Immature natural killer cell (primary cell): ENCODE measurements at places on chromosomes 1 and 21.

DNA sequence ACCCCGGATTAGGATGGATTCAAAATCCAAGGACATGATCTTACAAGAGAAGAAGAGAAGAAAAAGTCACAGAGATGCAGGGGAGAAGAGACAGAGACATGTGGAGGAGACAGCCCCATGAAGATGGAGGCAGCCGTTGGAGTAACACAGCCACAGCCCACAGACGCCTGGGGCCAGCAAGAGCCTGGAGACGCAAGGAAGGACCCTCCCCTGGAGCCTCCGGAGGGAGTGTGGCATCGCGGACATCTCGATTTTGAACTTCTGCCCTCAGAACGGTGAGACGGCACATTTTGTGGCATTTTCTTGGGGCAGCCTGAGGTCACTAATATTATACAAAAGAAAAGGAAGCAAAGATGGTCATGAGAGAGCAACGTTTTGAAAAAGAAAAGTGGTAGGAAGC lies 28.8 kb downstream of the ABCG1 start:
- DNase-seq = no peak

DNA sequence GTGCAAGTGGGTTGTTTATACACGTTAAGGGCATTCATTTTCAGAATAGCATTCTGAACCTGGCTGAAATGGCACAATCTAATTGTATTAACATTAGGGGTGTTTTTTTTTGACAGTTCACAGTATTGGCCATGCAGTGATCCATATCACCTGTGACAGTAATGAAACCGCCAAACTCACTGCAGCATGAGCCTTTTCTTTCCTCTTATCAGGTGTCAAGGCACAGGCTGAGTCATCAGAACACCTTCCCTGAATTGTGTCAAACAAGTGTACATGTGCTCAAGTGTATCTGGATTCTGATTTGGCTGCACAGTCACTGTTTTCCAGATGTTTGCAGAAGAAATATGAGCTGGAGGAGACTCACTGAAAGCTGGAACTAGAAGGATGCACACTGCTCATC lies 47.7 kb upstream of the C8B start:
- DNase-seq = no peak

GRCh38 chr1:227390525-227390924 lies 72.2 kb upstream of the CDC42BPA start:
- DNase-seq = no peak

DNA sequence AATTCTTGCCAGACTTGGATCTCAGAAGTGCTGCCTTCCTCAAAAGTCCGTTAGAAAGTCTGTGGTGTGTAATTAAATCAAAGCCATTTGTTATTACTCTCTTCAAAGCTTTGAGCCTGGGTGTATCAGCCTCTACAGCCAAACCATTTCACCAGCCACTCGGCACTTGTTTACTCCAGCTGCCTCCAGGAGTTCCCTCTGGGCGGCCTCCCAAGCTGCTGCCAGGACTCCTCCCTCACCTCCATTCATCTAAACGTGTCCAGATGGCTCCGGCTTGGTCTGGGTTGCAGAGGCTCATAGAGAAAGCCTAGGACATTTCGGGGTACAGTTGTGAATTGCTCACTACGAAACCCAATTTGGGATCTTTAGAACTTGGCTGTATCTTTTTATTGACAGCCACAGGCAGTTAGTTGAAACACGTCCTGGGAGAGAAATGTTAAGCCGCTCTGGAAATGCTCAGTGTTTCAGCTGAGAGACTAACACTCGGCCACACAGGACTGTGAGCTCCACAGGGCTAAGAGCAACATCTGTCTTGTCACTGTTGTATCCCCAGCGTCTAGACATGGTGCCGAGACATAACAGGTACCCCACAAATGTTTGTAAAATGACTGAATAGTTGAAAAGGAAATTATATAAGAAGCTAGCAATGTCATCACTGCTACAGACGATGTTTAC lies 116.9 kb upstream of the NGF start:
- no peak for DNase-seq

DNA sequence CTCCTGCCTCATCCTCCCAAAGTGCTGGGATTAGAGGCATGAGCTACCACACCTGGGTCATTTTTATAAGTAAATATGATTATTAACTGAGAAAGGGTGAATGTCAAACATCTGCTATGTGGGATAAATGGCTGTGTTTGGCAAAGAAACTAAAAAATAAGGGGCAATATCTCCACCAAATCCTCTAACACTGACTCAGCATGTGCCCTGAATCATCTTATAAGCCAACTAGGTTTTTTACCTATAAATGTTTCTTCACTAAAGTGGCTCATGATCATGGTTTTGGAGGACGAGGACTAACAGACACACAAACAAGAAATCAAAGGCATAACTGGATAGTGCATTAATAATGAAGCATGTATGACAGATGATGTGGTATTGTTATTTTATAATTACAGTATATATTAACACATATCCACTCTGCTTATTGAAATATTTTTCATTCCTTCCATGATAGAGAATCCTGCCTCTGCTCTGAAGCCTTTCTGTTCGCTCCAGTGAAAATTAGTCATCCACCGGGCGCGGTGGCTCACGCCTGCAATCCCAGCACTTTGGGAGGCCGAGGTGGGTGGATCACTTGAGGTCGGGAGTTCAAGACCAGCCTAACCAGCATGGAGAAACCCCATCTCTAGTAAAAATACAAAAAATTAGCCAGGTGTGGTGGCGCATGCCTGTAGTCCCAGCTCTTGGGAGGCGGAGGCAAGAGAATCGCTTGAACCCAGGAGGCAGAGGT lies 11.7 kb upstream of the ARHGAP29 start:
- DNase-seq = no peak

GRCh38 chr1:238998577-238998976 lies 387.8 kb upstream of the CHRM3 start:
- no peak for DNase-seq

- no peak for DNase-seq
Measured at GRCh38 chr1:109322974-109323373, 16.2 kb upstream of the MYBPHL start.

GRCh38 chr1:209580577-209580976 lies 2.9 kb upstream of the CAMK1G start:
- DNase-seq = no peak

DNA sequence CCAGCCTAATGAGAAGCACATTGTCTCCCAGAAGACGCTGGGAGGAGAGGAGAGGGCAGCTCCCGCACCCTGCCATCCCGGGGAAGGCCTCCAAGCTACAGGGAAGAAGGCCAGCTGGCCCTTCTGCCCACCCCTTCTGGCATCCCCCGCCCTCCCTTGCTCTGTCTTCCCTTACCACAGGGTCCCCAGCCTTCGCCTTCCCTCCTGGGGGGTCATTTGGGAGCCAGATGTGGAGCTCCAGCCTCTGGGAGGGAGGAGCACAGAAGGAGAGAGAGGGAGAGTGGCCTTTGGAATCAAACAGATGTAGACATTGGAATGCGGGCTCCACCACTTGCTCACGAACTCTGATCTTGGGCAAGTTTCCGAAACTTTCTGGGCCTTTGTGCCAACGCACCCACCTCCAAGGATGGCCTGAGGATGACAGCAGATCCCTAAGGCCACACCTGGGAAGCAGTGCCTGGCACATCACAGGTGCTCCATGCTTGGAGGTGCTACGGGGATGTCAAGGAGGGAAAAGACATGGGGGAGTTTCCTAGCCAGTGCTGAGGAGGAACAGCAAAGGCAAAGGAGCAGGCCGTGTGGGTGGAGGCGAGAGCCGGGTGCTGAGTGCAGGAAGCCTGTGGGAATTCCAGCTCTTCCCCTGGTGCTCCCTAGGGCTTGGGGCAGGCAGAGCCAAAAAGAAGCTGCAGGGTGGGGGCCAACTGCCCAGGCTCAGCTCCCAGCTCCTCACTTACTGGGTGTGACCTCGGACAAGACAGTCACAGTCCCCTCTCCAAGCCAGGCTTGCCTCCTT lies 23.1 kb upstream of the RSPO1 start:
- no peak for DNase-seq

GRCh38 chr1:215539803-215540570 lies 27.1 kb upstream of the KCTD3 start:
- DNase-seq = no peak

- no peak for DNase-seq
Measured at GRCh38 chr1:171738911-171739310, 3.0 kb downstream of the VAMP4 start.

DNA sequence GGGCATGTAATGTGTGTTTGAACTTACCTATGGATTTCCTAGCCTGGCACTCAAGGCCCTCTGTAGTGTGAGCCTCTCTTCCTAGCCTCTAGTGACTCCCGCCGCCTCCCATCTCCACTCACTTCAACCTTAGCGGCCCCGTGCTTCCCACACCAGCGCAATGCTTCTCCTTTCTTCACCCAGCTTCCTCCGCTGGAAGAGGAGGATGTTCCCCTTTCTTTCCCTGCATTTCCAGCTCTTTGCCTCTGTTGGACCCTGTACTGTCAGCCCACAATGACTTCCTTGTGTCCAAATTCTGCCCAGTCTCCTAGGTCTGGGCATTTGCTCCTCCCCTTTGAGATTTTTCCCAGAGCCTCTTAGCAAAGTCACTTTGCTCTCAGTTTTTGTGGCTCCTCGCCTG lies 138.1 kb upstream of the IRF2BP2 start:
- no peak for DNase-seq

GRCh38 chr1:40924767-40925166 lies 54.7 kb upstream of the CTPS1 start:
- no peak for DNase-seq

- no peak for DNase-seq
Measured at GRCh38 chr1:152348447-152348846, 11.4 kb downstream of the FLG2 start.

- no peak for DNase-seq
Measured at GRCh38 chr1:67834246-67834877, 1.1 kb upstream of the GNG12 start.

DNA sequence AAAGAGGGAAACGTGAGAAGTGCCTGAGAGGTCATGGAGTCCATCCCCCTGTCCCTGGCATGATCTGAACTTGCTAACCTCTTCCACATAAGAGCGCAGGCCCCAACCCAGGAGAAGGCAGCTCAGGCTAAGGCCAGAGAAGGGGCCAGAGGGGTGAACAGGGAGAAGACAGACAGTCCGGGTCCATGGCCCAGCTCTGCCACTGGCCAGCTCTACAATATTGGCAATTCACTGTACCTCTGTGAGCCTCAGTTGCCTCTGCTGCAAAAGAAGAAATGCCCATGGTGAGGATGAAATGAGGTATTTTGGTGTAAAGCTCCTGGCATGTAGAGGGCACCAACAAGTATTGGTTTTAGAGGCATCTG lies 72.3 kb downstream of the CAMK2N1 start:
- DNase-seq = no peak

DNA sequence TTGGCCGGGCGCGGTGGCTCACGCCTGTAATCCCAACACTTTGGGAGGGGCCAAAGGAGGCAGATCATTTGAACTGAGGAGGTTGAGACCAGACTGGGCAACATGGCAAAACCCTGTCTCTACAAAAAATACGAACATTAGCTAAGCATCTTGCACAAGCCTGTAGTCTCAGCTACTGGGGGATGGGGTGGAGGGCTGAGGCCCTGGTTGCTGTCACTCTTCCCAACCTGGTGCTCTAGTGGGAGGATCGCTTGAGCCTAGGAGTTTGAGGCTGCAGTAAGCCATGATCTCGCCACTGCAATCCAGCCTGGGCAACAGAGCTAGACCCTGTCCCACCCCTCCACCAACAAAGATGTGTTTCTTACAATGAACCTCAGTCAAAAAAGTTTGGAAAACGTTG lies 2.8 kb downstream of the PHGDH start:
- DNase-seq = no peak

- peak; percentile 17 for DNase-seq
Measured at GRCh38 chr1:230084408-230085177, 17.6 kb downstream of the GALNT2 start.

DNA sequence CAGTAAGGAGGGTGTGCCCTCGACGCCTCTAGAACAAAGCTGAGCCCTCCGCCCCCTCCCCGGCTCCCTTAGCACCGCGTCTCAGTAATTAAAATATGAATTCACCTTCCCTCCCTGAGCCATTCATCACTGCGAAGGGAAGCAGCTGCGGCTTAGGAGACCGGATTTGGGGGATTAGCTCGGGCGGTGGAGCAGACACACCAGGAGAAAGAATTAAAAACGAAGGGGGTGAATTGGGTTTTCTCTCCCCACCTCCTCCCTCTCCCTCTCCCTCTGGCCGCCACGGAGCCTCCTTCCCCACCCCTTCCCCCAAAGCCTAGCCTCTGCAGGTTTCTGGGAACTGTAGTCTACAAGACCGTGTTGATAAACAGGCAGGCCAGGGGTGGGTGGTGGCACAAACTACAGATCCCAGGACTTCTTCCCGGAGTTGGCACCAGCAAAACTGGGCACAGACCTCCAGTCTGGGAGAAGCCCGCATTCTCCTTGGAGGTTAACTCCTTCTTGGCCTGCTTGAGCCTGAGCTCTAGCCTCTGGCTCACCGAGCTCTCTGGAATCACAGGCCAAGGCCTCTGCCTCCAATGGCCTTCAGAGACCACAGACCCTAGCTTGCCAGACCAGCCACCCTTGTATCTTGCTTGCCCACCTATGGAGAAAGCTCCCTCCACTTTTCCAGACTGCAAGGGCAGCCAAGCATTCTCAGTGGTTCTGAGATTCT lies 10.8 kb downstream of the BLACAT1 start:
- no peak for DNase-seq

DNA sequence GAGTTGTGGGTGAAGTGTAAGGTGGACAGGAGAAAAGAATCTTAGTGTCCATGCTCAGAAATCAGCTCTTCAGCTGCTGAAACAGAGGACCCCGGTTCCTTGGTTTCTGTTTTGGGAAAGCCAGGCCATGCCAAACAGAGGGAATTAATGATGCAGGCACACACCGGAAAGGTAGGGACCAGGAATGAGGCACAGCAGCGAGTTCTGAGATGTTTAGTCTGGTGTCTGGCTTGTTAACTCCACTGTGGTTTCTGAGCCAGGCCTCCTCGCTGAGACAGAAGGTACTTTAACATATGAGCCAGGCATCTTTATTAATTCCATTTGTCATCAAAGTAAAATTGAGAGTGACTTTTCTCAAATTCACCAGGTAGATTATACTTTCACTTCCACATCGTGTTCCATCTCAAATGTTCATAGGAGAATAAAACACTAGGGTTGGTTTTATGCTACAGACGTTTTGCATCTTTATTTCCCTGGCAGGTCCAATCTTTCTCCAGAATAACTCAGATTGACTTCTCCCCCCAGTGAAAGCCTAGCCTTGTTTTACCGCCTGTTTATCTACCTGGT lies 23.5 kb downstream of the LRRC8D start:
- DNase-seq = no peak

GRCh38 chr1:84116558-84116957 lies 27.5 kb upstream of the PRKACB start:
- DNase-seq = no peak

- no peak for DNase-seq
Measured at GRCh38 chr1:216600730-216601609, 122.3 kb downstream of the ESRRG start.

GRCh38 chr1:19409477-19410341 lies 75.6 kb downstream of the CAPZB start:
- DNase-seq = no peak
